SK-N-SH (cell line): ENCODE measurements at places on chromosomes 16 and 17.

GRCh38 chr16:70267516-70267915, 15.8 kb upstream of the EXOSC6 start:
- DNase-seq = peak; percentile 70

DNA sequence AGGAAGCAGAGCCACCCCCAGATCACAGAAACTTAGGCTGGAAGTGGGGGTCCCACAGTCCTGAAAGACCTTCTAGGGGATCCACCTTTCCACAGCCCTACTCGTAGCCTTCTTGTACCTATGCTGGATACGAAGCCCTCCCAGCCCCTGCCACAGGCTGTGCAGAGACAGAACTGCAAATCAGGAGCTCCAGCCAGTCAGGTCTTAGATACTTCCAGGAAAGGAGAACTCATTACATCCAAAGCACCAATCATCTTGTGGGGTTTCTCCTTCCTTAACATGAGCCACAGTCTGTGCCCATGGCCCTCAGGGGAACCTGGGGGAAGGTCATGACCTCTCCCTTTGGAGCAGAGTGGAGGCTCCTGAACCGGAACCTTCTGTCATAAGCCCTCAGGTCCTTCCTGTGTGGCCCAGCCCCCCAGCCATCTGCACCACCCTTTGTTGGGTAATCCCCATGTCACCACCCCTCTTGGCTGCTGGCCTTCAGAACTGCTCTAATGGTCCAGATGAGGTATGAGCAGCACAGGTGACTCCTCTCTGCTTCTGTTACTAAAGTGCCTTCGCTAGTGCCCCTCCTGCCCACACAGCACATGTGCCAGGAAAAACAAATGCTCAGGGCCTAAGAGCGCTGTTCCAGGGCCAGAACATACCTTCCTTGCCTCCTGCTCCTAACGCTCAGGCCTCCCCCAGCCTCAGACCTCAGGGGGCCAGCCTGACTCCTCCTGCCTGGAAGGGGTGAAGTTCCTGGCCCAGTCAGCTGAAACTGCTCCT, 14.6 kb downstream of the SRCIN1 start:
- no peak for DNase-seq

- DNase-seq = no peak
Observed at GRCh38 chr17:32504166-32504990, 17.6 kb downstream of the CDK5R1 start.

GRCh38 chr16:87822108-87822970, 47.0 kb downstream of the SLC7A5 start:
- no peak for DNase-seq

DNA sequence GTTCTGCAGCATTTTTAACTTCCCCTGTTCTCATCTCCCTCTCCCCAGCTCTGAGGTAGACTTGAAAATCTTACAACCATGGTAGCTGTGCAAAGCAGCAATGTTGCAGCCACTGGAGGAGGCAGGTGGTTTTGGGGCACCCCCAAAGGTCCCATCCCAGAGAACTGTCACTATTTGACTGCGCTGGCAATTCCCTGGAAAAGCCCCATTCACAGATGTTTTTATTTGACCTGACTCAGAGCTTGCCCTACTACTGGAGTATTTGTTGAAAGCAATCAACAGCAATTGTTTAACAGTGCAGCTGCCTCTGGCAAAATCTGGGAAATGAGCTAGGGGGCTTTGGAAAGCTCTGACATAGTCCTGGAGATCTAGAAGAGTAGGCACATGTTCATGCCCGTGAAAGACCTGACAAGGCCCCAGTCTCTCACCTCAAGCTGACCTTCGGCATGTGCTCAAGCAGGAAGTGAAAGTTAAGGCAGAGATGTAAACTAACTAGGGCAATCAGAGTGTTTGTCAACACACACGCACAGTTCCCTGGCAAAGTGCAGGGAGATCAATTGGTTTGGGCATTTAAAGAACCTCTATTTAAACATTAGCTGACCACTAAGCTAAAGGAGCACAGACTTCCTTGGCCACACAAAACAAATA, 19.7 kb upstream of the PIK3R5 start:
- DNase-seq = no peak

DNA sequence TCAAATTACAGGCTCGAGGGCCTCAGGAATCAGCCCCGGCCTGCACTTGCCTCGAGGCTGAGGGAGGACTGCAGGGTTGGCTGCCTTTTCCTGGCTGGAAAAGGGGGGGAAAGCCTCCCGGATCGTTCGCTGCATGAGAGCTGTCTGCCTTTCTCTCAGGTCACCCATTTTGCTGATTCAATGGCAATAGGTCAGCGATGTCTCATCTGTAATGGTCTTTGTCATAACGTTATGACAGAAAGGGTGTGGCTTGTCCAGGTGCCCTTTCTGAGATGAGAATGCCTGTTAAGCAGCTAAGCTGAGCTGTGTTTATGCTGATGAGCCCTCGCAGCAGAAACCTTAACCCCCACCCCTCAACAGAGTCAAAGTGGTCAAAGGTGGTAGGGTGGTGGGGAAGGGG, 81.8 kb downstream of the AKAP1 start:
- no peak for DNase-seq

DNA sequence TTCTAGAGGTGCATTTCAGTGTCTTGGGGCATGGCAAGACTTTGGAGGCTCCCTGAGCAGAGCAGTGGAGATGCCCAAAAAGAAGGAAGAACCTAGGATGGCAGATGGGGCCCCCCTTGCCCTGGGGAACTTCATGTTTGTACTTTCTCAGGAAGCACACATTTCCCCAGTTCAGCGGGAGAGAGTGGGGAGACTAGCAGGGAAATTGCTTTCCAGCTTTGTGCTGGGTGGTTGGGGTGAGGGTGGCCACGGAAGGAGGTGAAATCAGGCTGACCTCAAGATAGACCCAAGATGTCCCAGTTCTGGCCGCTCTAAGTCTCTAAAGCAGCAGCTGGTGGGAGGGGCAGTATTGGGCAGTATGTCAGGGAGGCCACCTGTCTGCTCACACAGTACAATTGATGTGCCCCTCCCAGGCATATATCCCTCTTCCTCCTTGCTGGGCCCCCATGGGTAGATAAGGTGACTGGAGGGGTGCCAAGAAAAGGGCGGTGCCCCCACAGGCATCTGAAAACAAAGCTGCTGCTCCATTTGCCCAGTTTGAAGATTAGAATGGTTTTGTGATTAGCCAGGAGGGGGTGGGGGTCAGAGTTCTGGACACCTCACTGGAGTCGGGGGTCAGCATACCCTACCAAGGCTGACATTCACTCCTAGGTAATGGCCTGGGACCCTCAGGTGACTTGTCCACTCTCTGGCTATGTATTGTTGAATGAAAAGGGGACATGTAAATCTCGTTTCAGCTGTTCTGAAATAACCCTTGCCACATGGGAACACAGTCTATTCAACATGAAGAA, 17.1 kb upstream of the NAGLU start:
- DNase-seq = no peak

DNA sequence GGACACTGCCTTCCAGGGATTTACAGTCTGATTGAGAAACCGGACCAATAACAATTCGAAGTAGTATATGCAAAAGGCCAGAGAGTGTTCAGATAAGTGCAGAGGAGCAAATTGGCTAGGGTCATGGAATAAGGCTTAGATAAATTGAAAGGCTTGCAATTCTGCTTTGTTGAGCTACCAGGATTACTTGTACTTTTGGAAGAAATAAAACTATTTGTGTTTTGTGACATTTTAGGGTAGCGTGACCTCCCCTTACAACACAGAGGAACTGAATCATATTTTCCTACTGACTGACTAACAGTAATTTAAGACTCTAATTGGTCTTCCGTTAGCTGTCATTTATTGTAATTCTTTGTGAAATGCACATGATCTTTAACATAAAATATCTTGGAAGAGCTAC, 104.7 kb downstream of the PITPNC1 start:
- DNase-seq = no peak

DNA sequence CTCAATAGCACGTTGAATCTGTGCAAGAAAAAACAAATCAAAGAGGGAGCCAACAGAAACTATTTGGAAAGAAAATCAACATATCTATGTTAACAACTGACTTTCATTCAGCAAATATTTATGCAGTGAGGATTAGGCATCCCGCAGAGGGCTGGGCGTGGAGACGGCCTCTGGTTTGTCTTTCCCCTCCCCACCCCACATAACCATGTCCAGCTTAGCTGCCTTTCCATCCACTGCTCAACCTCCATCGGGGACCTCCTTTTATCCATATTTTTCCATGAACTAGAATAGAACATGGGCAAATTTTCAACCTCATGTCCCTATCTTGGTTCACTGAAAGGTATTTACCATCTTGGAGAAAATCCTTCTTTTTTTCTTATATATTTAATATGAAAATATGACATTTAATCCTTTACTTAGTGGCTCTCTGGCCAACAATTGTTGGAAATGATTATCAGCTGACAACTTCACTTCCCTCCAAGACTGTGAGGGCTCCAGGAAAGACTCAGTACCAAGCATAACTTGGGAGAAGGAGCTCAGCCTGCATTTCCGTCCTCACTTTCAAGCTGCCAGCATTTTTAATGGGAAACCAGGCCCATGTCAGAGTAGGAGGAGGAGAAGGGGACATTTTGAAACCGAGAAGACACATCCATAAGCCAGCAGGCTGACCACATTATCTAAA, 462.6 kb upstream of the MAF start:
- peak; percentile 12 for DNase-seq

DNA sequence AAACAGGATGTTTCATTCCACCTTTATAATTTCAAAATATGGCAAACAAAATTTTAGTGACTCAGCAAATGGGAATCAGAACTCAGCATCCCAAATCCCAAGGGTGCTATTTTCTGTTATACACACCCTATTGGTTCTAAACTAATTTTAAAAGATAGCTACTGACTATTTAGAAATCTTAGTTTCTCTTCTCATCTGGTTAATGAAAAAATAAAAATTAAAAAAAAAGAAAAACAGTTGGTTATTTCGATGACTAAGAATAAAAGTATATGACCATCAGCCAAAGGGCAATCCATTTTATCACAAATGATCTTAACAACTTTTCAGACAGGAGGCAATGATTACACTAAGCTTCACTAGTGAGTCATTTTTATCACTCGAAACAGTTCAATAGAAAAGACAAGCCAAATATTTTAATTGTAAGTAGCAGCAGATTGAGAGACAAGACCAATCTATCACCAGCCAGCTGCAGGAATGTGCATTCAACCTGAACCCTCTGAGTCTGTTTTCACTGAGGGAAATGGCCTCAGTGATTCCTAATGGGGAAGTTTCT, 15.2 kb downstream of the PHLPP2 start:
- DNase-seq = no peak

DNA sequence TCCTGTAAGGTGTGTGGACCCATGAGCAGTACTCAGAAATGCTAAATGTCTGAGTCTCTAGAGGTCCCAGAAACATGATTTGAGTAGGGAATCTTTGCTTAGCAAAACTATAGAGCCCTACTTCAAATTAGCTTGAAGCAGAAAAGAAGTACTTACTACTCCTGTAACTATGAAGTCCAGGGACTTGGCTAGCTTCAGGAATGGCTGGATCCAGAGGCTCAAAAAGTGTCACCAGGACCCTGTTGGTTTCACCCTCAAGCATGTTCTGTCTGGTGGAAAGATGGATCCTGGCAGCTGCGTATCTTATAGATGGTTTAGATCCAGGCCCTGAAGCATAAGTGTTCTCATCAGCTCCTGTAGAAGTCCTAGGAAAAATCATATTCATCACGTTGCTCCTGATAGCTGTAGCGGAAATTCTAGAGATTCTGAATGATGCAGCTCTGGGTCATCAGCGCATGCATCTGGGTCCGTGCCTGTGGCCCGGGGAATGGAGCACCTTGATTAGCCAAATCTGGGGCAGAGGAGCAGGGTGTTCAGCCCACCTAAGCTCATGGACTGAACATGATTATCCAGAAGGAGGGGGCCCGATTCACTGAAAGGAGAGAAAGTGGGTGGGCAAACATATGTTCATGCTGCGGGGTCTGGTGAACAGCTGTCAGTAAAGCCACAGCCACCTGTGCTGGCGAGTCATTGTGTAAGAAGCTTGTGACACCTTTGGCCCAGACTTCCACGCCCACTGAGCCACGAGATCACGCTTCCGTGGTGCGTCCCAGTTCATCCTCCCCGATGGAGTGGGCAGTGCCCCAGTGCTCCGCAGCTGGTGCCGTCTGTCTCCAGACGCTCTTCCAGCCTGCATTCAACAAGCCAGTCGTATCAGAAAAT, 260.6 kb downstream of the CPPED1 start:
- DNase-seq = no peak

- DNase-seq = no peak
Observed at GRCh38 chr17:78496311-78496710, 80.9 kb downstream of the DNAH17 start.

GRCh38 chr17:41504246-41504977, 1.0 kb downstream of the KRT13 start:
- DNase-seq = no peak

GRCh38 chr17:43402078-43402477, 3.3 kb downstream of the ARL4D start:
- DNase-seq = no peak

GRCh38 chr16:4746991-4747574, 12.7 kb downstream of the DNAAF8 start:
- DNase-seq = no peak

- no peak for DNase-seq
Observed at GRCh38 chr17:3688852-3689261, 7.1 kb downstream of the P2RX5 start.

DNA sequence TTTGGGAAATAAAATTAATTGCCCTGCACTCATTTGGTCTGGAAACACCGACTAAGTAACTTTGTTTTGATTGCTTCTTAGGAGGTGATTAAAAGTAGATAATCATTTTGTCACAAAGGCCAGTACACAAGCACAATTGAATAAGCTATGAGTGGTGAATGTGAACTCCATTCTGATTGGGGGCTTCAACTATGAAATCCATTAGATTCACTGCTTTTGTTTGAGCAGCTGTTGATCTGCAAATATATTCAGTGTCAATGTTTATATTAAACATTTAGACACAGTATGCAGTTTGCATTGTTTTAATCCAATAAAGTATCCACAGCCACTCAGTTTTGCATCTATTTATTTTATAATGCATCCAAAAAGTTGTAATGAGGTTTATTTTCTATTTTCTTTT, 817.5 kb downstream of the CDH11 start:
- no peak for DNase-seq
